ENCODE measurements at places on chromosomes 2 and 18.

DNA sequence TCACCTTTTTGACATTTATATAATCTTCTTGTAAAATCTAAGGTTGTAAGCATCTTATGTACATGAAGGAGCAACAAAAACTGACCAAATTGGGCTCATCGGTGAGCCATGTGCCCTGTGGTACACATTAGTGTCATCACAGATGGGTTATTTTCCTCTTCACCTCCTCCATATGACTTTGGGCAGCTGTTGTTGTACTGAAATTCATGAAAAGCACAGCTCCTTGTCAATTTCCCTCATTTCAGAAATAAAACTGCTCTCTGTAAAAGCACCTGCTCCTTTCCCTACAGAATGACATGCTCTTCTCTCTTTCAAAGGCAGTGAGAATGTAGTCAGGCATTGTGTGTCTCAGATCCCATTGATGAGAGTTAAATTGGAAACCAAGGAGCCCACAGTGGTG, 42.0 kb downstream of the DTNA start:
- DNase-seq, result no peak

DNA sequence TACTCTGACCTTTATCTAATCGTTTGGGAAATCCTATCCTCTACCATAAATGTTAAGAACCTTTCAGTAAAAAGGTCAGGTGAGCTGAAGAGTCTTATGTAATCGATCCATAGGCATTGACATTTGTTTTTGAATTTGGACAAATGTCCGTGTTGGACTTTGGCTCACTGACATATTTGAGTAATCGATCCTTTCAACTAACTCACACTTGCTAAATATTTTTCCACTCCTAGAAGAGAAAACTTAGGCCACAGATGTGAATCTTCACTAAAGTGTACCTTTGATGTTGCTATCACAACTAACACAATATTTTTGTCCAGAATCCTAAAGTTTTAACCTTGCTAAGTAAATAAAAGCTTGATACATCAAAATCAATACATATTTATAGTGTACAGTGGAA, 89.5 kb downstream of the CCDC102B start:
- no peak for DNase-seq

- no peak for DNase-seq
Measured at GRCh38 chr18:70423120-70423519, 134.3 kb downstream of the SOCS6 start.

GRCh38 chr2:124623560-124623959, 598.5 kb downstream of the CNTNAP5 start:
- DNase-seq, result no peak

GRCh38 chr18:56322406-56322805, 316.0 kb downstream of the TXNL1 start:
- no peak for DNase-seq

- DNase-seq, result no peak
Measured at GRCh38 chr2:95122197-95122551, 566 bp upstream of the MRPS5 start.

DNA sequence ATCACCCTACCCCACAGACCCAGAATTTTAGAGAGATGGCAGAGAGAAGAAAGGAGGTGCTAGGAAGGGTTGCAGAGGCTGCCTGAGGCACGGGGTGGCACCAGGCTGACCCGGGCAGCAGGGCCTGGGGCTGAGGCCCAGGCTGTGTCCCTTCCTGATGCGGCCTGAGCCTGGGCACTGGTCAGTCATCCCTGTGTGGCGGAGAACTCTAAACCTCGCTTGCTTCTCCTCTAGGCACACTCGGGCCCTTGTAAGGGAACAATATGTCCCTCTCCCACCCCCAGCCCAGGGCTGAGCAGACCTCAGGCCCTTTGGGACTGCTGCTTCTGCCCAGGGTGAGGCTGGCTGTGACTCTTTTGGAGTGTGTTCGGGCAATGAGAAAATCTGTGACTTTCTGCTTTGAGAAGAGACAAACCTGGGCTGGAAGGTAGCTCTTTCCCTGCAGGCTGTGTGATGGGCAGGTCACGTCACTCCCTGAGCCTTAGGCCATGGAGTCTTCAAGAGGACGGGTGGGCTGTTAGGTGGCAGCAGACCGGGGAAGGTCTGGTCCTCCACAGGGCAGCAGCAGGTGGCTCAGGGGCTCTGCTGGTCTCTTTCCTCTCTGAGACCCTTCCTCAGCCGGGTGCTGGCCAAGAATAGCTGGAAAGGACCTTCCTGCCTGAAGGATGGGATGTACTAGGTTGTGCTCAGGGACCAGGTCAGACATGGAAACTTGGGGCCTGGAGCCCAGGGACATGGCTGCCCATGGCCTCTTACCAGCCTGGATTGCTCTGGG, 96.8 kb downstream of the GLI2 start:
- DNase-seq, result no peak

DNA sequence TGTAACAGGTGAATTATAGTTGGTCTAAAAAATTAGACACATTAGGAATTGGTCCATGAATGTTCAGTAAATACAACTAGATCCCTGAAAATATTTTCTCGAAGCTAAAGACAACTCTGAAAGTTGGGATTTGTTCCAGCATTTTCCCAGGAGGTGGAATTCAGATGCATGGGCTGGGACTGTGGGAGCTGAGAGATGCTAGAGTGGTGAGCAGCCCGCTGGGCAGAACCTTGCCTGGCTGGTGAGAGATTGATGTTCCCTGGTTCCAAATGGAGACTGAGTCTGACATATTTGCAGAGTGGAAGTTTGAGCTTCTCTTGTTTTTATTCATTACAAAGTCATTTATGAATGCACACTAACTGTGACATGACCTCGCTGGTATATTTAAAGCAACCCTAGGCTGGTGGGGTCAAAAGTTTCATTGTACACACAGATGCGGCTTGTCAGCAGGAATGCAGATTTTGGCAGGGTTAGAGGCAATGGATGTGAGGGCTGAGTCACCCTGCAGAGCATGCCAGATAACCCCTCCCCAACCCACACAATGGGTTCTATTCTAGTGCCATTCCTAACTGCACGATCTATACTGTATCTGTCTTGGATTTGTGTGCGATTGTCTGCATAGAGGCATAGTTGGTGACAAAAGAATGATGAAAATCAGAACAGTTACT, 23.5 kb upstream of the TMEM178A start:
- DNase-seq, result no peak

DNA sequence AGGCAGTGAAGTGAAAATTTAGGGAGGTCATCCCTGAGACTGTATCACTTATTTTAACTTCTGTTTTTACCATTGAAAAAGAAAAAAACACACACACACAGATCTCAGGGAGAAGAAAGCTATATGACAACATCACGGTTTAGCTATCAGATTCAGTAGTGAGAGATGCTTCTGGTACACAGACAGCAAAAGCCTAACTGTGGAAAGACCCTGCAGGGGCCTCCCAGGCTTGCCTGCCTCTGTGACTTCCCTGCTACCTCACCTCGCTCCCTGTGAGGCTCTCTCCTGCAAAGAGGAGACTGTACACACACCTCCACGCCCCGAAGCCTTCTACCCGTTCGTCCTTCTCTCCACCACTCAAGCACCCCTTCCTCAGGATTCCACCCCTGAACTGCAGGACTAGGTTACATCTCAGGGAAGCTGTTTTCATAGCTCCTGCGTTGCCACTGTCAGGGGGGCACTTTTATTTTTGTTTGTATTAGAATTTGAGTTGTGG, 86.3 kb downstream of the EPB41L3 start:
- no peak for DNase-seq

- no peak for DNase-seq
Measured at GRCh38 chr2:43238813-43239212, 12.4 kb upstream of the ZFP36L2 start.

- no peak for DNase-seq
Measured at GRCh38 chr2:100957996-100958653, 44.0 kb upstream of the RPL31 start.

GRCh38 chr2:60710707-60711106, 45.4 kb upstream of the PAPOLG start:
- DNase-seq, result no peak

DNA sequence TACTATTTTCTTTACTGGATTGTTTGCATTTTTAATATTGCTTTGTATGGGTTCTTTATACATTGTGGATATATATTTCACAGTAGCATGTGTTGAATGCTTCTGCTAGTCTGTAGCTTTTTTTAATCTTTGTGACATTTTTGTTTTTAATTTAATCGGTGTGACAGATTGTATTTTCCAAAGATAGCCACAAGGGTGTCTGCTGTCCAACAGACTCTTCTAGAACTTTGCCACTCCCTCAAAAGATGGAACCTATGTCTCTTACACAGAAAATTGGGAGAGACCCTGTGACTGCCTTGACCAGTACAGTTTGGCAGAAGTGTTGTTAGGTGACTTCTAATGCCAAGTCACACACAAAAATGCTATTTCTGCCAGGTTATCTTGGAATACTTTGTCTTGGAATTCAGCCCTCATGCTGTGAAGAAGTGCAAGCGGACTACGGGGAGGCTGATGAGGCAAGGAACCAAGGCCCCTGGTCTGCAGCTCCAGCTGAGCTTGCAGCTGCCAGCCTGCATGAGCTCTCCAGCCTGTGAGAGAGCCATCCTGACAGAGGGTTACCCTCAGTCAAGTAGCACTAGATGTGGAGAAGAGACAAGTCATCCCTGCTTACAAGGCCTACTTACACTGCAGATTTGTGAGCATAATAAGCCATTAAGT, 110.8 kb downstream of the TDRD15 start:
- no peak for DNase-seq

DNA sequence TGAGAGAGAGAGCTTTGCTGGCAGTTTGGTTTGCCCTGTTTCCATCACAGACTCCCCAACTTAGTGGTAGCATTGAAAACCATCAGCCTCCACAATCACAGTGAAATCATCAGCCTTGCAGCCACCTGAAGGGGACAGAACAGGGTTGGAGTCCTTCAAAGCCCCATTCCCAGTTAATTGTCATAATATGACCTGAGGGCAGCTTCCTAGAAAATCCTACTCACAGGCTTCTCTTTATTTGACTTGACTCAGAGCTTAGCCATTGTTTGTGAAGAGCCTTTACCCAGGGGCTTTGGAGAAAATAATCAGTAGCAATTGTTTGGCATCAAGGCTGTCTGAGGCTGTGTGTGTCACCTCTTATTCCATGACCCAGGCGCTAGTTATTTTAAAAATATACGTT, 308.7 kb downstream of the CBLN2 start:
- DNase-seq, result no peak

- DNase-seq, result no peak
Measured at GRCh38 chr2:119407430-119408220, 24.0 kb upstream of the TMEM37 start.

DNA sequence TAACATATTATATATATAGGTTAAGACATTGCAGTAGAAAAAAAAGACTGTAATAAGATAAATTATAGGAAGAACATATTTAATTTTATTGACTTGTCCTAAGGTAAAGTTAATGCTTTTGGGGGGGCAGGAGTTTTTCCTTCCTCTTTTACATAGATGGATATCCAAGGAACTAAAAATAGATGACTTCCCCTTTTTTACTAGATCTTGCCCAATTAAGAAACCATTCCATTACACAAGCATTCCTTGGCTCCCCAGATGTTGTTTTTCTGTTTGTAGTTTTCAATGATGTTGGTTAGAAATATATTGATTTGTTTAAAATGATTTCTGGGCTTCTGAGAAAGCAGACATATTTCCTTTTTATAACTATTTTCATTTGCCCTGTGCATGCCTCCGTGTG, 22.4 kb upstream of the PMAIP1 start:
- no peak for DNase-seq

Data from stimulated activated CD8-positive, alpha-beta memory T cell treated with anti-CD3 and anti-CD28 coated beads, Interleukin-4, amount 100 ng/mL, for 4 hours (primary cell).